HT1080 (cell line): ENCODE measurements at places on chromosomes 5 and 9.
A peak's percentile ranks its signal among the peaks of the same experiment; 100 is the strongest.

DNA sequence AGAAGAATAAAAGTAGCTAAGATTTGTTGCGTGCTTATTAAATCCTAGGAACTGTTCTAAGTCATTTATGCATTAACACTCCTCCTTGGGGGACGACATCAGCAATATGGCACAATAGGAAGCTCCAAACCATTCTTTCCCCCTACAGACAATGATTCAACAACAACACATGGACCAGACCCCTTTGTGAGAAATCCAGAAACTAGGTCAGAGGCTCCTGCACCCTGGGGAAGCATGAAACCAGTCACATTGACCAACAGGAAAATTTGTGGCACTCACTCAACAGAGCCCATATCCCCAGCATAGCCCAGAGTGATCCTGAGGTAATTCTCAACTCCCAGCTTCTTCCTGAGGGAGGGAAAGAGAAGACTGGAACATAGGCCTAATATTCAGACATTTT lies 294.4 kb downstream of the HINT1 start:
- DNase-seq = no peak

GRCh38 chr5:66573733-66574132 lies 22.5 kb upstream of the MAST4 start:
- no peak for DNase-seq

DNA sequence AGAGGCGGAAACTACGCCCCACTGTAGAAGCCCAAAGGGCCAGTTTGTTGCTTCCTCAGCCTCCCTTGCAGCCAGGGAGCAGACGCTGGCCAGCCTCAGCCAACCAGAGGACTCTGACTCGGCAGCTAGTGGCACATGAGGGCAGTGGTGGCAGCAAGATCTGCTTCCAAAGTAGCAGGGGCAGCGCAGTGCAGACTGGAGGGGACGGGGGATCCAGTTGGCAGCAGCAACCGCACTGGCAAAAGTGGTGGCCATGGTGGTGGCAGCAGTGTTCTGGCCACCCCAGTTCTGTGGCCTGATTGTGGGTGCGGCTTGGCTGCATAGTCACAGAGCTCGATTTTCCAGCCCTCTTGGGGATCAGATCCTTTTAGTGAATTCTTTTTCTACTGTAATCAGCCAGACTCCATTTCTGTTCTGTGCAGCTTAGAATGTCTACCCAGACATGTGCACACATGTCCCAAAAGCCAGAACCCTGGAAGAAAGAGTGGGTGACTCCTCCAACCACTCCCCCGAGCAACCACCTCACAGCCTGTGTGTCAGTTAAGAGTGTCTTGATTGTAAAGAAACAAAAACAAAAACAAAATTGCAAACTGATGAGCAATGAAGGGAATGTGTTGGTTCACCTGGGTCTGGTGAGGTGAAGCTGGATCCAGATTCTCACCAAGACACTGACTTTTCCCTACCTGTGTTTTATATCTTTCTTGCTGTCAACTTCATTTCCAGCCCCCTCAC lies 11.0 kb upstream of the ZBTB43 start:
- no peak for DNase-seq

DNA sequence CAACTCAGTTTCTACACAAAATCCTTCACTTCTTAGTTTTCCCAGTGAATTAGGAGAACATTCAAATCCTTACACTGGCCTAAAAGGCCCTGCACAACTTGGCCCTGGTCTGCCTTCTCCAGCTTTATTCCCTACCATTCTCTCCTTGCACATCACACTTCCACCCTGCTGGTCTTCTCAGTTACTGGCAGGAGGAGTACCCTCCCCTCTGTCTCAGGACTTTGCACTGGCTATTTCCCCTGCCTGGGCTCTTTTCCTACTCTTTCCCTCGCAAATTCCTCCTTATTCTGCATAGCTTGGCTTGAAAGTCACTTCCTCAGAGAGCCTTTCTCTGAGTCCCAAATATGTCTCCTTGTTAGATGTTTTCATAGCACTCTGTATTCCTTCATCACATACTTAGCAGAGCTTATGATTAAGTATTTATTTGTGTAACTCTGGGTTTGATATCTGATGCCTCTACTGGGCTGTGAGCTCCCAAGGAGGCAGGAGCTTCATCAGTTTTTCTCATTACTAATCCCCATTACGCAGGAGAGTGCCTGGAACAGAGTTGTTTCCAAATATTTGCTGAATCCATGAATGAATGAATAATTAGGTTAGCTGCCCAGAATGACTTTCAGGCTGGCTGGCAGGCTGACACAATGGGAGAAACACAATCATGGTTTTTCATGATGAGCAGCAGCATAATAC lies 159.8 kb upstream of the KLF9 start:
- no peak for DNase-seq

GRCh38 chr9:115781070-115781736 lies 372.4 kb upstream of the PAPPA start:
- DNase-seq = peak; percentile 11

DNA sequence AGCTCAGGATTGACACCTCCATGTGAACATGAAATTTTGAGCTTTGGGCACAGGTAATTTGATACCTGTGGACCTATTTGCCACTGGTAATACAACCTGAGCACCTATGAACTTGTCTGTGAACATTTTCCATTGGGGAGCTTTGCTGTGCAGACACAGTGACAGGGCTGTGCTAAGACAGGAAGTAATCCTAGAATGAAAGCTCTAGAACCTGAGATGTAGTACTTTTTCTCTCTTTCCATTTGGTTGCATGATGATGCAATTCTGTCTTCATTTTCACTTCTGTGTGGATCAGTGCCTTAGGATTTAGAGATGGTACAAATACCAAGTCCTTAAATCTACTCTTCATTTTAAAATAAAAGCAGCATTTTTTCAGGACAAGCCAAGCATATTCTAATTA lies 216.9 kb downstream of the NR3C1 start:
- no peak for DNase-seq

- no peak for DNase-seq
Measured at GRCh38 chr5:152107220-152107619, 182.6 kb upstream of the GLRA1 start.

DNA sequence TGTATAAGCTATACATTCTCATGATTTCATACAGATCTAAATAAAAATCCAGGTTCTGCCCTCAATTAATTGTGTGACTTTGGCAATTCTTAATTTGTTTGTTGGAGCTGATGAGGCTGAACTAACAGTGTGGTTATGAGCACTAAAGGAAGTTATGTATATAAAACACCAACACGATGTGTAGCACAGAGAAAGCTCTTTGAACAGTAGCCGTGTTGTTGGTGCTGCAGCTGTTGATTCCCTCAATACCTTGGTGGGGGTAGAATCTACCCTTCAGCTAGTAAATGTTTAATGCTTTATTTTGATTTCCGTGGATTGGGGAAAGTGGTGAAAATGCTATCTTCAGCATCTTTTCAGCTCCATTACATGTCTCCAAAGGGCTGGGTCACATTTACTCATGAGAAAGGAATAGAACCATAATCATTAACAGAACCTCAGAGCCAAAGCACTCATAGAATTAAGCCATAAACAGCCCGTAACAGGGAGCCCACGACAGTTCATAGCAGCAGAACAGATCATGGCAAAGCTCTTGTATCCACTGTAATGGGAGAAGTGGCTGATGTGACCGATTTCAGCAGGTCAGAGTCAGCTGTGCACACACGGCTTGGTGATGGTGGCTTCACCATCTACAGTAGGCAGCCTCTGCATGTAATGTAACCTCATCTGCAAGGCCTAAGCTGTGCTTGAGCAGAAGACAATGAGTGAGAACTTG lies 332.7 kb downstream of the DIRAS2 start:
- no peak for DNase-seq

DNA sequence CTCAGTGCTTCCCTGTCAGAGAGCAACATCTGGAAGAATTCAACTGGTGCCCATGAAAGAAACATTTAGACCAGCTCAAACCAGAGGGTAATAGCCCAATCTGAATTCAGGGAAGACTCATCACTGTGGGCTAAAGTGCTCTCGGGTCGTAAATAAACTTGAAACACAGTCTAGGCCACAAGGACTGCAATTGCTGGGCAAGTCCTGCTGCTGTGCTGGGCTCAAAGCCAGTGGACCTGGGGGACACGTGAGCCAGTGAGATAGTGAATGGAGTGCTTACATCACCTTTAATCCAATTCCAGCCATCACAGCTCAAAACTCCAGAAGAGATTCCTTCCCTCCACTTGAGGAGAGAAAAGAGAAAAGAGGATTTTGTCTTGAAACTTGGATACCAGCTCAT lies 78.1 kb upstream of the DAP start:
- DNase-seq = no peak

- DNase-seq = no peak
Measured at GRCh38 chr5:138371454-138371853, 19.0 kb downstream of the KDM3B start.

DNA sequence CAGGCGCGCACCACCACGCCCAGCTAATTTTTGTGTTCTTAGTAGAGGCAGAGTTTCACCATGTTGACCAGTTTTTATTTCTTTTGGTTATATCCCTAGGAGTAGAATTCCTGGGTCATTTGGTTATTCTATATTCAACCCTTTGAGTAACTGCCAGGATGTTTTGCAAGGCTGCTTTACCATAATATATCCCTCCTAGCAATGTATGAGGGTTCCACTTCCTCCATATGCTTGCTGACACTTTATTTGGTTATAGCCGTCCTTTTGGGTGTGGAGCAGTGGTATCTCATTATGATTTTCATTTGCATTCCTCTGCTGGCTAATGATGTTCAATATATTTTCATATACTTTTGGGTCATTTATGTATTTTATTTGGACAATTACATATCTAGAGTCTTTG lies 81.2 kb downstream of the RAB24 start:
- DNase-seq = no peak

GRCh38 chr5:120678279-120678678 lies 214.2 kb downstream of the PRR16 start:
- no peak for DNase-seq

DNA sequence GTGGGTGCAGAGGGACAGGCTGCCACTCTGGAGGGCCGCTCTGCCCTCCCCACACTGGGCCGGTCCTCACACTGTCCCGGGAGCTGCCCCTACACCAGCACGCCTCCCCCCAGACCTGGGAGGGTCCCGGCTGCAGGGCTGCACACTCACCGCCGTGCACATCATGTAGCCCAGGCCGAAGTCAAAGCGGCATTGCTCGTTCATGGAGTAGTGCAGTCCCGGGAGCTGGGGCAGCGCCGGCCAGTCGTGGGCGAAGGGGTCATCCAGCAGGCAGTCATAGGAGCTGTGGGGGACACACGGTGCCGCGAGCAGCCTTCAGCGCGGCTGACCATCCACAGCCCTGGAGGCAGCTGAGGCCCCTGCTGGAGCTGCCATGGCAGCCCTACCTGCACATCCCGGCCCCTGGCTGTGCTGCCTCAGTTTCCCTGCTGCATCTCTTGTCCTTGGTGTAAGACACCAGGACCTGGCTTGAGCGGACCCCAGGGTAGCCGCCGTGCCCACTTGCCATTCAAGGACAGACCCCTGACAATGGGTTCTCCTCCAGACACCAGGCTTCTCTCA lies 93.2 kb downstream of the ZNF354C start:
- DNase-seq = no peak

GRCh38 chr9:87267251-87268070 lies 230.2 kb upstream of the DAPK1 start:
- DNase-seq = no peak

DNA sequence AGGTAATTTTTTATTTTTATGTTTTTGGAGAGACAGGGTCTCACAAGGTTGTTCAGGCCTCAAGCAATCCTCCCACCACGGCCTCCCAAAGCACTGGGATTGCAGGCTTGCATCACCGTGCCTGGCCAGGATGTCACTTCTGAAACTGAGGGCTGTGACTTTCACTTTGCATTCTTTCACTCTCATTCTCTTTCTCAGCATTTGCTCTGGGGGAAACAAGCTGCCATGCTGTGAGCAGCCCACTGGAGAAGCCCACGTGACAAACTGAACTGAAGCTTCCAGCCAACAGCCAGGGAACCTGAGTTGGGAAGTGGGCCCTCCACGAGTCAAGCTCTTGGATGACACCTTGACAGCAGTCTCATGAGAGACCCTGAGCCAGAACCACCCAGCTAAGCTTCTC lies 109.4 kb downstream of the C5orf15 start:
- DNase-seq = no peak

DNA sequence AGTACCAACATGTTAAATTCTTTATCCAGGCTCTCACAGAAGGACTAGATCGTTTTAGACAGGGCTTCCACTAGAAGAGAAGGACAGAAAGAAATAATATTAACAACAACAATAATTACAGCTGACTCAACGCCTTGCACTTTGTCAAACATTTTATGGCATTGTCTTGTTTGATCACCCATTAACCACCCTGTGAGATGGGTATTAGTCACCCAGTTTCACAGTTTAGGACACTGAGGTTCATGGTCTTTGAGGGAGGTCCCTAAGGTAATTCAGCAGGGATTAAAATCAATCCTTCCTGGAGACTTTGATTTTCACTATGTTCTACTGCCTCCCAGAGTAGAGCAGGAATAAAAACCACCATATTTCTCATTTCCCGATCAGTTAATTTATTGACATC lies 51.4 kb upstream of the BNC2 start:
- peak; percentile 52 for DNase-seq

- peak; percentile 68 for DNase-seq
Measured at GRCh38 chr9:83266666-83267496, 203.9 kb upstream of the RASEF start.

GRCh38 chr5:94467346-94467953 lies 151.0 kb downstream of the KIAA0825 start:
- DNase-seq = no peak

- DNase-seq = peak; percentile 81
Measured at GRCh38 chr5:157870837-157871834, 12.2 kb upstream of the CLINT1 start.

- no peak for DNase-seq
Measured at GRCh38 chr5:133938039-133938821, 30.2 kb downstream of the C5orf15 start.

- peak; percentile 24 for DNase-seq
Measured at GRCh38 chr9:124894741-124895170, 32.8 kb downstream of the ARPC5L start.

DNA sequence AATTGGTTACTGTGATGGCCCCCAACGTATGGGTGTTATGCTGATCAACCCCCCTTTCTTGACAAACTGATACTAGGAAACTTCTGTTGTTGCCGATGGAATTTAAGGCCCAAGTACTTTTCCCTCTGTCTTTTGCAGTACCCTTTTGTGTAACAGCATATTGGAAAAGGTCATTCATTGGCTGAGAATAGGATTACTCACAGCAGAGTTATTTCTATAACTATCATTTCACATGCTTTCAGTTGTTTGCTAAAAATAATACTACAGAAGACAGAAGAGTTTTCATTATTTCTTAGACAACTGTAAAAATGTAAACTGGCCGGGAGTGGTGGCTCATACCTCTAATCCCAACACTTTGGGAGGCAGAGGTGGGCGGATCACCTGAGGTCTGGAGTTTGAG lies 329.5 kb downstream of the KIAA0825 start:
- DNase-seq = no peak

GRCh38 chr5:6488021-6488420 lies 39.4 kb downstream of the UBE2QL1 start:
- DNase-seq = peak; percentile 77

GRCh38 chr9:137813651-137814415 lies 63.7 kb upstream of the CACNA1B start:
- no peak for DNase-seq

DNA sequence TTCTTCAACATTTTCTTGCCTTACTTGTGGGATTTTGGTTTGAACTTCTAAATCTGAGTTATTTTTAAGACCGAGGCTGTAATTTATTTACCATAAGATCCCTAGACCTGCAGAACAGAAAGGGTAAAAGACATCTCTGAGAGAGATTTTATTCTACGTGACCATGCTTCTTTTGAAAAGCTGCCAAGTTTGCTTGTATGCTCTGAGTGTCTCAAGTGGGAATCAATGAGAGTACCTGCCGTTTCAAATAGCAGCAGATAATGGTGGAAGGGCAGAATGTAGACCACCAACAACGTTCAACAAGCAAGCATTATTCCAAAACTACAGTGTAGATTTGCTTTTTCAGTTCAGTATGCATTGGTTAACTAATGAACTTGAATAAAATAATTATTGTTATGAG lies 108.6 kb upstream of the MINAR2 start:
- no peak for DNase-seq
